ENCODE measurements at places on chromosomes 2 and 18.

- no peak for DNase-seq
These were observed 242.9 kb downstream of the ZNF516 start for GRCh38 chr18:76252139-76252538.

DNA sequence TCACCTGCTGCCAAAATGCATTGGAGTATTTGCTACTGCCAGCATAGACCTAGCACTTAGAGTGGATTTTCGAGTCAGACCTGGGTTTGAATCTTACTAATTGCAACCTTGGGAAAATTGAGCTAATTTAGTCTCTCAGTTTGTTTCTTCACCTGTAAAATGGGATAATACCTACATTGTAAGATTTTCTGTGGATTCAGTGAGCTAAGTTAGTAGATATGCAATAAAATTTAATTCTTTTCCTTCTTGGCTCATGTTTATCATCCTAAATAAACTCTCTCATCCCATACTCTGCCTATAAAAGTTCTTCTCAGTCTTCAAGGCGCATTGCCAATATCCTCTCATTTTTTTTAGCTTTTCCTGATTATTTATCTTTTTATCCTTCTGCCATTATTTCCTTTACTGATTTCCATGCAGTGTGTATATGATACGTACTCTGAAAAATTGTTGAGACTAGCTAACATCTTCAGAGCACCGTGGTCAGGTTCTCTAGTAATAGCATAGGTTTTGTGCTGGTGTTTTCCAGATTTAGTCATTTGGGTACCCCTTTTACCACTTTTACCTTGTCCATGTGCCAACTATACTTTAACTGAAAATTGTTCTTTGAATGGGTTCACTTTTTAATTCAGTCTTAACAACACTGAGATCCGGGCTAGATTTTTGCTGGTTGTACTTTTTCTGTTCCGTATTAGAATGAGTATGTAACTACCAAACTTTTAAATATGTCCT lies 7.3 kb downstream of the CEP192 start:
- no peak for DNase-seq

DNA sequence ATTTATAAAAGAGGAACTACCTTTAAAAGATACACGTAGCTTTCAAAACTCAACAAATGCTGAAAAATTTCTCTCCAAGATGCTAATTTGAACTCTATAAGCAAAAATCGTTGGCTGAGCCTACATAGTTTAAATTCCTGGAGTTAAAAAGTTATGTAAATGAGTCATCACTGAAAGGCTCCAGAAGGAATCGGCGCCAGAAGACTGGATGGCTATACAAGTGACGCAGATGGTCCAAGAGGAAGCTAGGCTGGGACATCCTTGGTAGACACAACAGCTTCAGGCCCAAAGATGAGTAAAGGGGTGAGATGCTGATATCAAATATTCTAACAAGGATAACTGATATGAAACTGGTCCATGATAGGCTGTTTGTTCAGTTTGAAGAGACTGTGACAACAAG lies 22.8 kb upstream of the DNAH6 start:
- no peak for DNase-seq

- no peak for DNase-seq
These were observed 154.1 kb downstream of the HDAC4 start for GRCh38 chr2:239246723-239247122.

- no peak for DNase-seq
These were observed 57.5 kb downstream of the SLC35F5 start for GRCh38 chr2:113698892-113699447.

DNA sequence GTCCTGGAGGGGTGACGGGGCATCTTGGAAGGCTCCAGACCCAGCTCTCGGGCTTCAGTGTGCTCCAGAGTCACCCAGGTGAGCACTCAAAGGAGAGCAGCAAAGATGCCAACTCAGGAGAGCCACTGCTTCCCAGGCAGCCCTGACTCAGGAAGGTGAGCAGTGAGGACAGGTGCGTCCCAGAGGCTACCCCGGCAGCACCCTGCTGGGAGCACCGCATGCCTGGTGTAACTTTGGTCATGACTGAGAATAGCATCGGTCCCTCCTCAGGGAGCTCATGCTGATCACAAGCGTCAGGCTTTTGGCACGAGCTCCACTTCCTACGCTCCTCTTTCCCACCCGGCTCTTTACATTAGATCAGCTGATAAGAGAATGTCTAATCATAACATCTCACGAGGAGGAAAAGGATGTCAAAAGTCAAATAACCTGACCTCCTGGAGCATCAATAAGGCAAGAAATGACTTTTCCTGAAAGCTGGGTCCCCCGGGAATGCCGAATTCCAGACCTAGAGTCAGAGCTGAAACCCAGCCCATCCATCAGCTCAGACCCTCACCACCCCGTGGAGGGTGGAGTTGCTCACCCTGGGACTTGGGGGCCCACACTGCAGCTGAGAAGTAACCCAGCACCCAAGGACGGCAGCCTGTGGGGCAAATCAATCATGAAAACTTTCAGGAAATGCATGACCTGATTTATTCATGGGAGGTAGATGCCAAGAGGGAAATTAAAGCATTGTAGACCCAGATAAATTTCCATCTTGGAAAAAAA lies 248.8 kb downstream of the ACKR3 start:
- no peak for DNase-seq

DNA sequence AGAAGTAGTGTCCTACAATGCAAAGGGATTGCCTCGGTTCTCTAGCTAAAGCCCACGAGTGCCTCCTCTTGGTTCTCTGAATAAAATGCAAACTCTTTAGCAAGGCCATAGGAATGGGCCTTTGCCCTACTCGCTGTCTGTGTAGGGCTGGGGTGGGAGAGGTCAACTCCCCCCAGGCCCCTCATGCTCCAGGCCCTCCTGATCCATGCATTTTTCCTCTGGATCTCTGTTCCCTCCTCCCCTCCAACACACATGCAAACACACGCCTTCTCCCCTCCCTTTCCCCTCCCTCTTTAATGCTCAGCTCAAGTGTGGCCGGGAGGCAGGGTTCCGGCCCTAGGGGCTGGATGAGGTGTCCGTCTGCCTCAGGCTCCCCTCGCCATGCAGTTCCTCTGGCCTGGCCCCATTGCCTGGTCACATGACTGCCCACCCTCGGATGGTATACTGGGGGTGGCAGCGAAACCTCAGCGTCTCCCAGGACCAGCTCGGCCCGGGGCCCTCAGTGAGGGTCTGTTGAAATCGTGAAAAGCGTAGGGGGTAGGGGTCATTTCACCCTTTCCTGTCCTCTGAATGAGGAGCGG lies 14.9 kb upstream of the KLF11 start:
- DNase-seq, result no peak

DNA sequence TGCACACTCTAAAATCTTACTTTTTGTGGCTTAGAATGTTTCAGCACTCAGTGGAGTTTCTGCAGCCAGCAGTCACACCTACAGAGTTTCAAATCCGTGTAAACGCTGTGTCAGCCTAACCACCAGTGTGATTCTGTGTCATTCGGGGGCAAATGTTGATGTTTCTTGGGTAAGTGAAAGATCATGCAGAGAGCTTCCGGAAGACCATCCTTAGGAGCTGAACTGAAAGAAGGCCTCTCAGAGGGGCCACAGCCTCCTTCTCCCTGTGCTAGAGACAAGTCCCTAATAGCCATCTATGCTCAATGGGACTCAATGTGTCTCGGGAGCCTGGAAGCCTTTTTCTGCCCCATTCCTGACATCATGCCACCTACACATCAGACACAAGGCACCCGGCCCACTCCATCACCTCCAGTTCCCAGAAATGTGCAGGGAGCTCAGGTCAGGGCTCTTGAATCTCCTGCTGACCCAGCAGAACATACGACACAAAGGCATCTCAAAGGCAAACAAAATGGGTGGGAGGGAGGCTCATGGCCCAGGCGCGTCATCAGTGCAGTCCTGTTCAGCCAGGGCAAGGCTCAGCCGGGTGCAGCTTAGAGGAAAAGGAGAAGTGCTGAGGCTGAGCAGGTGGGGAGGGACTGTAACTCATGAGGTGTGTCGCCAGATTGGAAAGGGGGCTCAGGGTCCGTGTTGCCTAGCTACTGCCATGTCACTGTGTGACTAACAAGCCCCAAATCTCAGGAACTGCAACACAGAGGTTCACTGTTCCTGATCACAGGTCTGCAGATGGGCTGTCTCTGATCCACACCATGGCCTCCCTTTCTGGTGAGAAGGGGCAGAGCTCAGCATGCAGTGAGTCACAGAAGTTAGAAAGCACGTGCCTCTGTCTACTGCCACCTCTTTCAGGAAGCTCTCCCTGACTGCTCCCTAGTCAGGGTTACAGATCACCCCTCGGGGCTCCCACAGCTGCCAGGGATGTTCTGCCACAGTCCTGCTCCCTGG lies 82.0 kb downstream of the SMAD7 start:
- no peak for DNase-seq

GRCh38 chr18:35618696-35619095 lies 37.2 kb downstream of the GALNT1 start:
- DNase-seq, result no peak

GRCh38 chr18:56391931-56392590 lies 246.3 kb downstream of the TXNL1 start:
- no peak for DNase-seq

DNA sequence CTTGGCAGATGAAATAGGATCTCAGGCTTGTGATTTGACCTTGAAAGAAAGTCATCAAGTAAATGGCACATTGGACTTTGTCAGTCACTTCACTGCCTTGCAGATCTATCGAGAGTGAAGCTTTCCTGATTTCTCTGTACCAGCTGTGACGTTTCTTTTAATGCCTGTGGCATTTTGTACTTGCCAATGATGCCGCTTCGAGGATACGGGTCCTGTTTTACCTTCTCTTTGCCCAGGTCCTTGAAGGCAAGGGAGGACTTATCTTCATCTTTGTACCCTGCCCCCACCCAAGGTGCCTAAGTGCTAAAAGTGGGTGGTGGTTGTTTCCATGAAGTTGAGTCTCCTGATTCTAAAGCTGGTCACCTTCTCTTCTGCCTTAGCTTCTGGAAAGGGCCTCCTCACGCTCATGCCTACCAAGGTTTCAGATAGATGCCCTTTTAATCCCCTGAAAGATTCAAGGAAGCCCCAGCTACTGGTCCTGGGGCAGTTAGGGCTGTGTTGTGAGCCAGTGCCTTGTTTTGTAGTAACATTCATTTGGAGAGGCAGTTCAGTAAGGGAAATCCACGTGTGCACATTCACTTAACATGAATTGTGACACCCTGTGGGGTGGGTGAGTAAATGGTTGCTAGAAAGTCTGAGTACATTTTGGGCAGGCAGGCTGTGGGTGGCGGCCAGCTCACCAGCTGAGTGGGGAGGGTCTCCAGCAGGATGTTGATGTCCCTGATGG lies 6.1 kb downstream of the LBH start:
- DNase-seq, result no peak

DNA sequence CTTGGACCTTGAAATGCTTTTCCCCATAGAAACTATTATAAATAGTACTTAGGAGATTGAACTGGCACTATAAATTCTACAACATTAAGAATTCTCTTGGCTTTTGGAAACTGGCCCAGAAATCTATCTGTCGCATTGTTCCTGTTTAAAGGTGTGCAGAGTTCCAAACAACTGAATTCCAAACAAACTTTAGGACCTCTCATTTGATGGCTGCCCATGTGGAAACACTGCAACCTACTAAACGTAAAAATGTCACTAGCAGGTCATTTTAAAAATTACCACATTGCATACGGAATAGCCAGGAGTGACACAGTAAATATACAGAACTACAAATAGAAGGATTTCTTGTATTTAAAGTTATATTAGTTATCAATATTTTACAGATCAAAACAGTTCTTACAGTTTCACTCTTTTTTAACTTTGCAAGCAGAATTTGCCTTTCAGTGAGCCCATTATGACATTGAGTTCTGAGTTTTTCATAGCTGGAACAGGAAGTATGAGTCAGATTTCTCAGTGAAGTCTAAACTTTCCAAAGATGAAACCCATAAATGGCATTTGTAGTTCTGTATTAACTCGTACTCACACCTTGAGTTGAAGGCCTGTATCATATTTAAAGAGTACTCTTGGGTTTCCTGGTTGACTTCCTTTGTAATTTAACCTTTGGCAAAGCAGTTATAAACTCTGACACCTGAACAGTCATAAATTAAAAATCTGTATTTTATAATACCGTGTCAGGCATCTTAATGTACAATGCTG lies 142.3 kb upstream of the BOD1L2 start:
- no peak for DNase-seq

DNA sequence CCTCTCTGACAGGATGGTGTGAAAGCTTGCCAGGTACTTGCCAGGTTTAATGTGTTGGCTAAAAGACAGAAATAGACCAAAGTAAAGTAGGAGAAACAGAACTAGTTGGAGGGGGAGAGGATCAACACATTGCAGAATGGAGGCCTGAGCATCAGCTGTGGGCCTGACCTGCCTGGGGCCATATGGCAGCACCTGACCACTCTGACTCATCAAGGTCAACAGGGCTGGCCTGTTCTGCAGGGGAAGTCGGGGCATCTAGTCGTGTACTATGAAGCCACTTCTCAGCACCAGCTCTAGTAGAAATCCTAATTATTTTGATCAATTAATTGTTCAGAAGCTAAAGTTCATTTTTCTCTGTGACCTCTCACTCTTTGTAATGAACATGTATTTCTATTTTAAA lies 35.8 kb upstream of the NOSTRIN start:
- DNase-seq, result no peak

- DNase-seq, result no peak
These were observed 109.3 kb upstream of the LINC00305 start for GRCh38 chr18:64258111-64258650.

GRCh38 chr2:204585930-204586329 lies 40.7 kb downstream of the PARD3B start:
- DNase-seq, result no peak

DNA sequence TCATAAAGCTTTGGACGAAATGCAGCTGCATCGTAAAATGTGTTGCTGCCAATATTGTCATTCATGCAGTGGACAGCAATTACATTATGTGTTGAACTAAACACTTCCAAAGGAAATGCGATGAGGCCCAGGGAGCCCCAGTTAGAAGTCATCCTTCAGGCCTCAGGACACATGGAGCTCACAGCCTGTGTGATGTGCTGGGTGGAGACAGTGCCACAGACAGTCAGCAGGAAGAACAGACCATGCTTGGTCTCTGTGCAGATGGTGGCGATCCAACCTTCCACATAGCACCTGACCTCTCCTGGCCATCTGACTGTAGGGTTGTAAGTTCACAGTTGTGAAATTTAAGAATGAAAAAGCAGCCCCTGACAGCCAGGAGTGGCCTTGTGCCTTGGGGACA lies 118.3 kb upstream of the ALKAL2 start:
- DNase-seq, result no peak

DNA sequence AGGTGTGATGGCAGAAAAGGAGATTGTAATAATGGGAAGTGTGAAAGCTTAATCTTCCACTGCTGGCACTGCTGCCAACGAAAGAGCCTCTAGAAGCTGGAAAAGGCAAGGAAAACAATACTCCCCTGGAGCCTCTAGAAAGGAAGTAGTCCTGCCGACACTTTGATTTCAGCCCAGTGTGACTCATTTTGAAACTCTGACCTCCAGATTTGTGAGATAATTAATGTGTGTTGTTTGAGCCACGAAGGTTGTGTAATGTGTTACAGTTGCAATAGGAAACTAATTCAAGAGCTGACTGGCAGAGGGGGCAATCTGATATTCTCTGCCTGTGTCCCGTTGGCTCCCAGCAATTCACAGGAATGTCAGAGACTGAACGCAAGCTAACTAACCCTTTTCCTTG lies 219.2 kb upstream of the UBE2E3 start:
- no peak for DNase-seq
